T-helper 9 cell (primary cell): ENCODE measurements at places on chromosomes 4 and X.
A peak's percentile ranks its signal among the peaks of the same experiment; 100 is the strongest.

DNA sequence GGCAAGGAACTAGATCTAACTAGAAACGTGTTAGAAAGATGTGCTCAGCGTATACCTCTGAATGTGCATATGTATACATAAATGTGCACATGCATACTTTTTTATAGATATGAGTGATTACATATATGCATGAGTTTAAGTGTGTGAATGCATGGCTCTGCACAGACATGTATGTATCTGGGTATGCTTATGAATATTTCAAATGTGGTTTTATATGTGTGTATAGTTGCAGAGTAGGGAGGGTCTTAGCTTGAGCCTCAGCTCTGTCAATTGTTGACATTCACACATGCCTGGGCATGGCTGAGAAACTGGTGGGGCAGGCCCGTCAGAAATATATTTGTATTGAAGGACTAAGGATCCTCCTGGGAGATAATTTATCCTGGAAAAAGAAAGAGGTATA lies 31.1 kb downstream of the RAP2C start:
- no peak for DNase-seq

DNA sequence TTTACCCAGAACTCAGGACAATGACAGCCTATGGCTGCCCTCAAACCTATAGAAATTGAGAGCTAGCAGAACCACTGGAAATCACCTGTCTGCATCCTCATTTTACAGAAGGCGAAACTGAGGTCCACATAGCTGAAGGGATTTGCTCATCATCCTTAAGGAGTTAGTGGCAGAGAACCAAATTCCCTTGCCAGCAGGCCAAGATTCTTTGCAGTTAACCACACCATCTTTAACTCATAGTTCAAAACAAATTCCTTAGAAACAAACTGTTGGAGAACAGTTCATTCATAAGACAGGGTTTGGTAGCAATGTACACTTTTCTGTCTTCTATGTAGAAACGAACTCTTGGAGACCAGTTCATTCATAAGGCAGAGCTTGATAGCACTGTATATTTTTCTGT lies 37.9 kb upstream of the RAP2C start:
- no peak for DNase-seq

DNA sequence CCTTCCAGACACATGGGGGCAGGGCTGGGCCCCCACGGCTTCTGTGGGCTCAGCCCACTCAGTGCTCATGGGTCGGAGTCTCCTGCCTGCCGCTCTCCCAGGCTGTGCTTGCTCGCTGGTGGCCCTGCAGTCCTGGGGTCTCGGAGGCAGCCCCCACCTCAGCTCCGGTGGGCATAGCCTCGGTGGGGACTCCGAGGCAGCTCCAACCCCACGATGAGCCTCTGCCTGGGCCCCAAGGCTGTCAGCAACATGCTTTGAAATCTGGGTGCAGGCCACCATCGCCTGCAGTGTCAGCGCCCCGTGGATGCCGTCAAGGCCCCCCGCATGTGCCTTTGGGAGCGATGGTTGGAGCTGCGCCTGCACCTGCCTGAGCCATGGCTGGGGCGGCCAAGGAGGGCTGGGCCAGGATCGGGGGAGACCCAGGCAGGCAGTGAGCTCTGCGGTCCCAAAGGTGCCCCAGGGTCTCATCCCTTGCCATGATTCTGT lies 30.2 kb upstream of the SPON2 start:
- DNase-seq = no peak

DNA sequence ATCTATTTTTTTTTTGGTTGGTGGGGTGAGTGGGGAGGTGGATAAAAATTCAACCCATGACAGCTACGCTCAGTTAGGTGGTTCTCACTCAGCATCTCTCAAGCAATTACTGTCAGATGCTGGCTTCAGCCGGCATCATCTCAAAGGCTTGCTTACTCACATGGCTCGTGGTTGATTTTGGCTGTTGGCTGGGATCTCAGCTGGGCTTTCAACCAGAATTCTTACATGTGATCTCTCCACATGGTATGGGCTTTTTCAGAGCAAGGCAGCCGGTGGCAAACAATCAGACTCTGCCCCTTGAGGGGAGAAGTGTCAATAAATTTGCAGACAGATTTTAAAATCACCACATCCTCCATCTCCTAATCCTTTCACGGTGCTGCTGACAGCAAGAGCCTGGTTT lies 47.2 kb downstream of the SLC34A2 start:
- no peak for DNase-seq

GRCh38 chr4:13777341-13777740 lies 149.8 kb upstream of the BOD1L1 start:
- no peak for DNase-seq

DNA sequence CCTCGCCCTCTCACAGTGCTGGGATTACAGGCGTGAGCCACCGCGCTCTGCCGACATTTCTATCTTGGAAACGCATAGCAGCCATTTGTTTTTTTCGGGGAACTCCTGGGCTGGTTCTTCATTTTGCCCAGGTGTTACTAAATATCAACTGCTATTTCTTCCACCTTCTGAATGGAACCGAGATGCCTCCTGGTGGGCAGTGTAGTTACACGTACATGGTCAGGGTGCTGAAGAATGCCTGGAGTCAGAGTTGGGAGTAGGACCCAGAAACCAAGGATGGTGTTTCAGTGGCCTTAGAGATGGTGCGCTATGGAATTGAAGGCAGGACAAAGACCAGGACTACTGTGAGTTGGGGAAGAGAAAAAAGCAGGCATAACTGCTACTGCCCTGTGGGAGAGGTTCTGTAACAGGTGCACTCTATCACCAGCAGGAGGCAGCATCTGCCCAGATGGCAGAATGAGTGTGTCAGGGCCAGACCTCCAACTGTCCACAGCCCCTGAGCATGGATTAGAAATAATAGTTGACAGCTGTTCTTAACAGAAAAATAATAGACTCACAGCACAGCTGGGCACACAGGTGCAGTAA lies 81.7 kb downstream of the ZC4H2 start:
- peak; percentile 5 for DNase-seq

DNA sequence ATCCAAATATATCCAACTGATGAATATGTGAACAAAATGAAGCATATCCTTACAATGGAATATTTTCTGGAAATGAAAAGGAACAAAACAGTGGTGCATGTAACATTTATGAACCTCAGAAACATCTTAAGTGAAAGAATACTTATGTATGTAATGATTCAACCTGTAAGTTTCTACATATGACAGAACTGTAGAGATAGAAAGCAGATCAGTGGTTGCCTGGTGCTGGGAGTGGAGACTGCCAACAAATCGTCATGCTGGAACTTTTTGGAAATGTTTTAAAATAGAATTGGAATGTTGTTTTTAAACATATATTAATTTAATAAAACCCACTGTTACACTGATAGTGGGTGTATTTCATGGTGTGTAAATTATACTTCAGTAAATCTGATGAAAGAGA lies 667.5 kb downstream of the RAPGEF2 start:
- no peak for DNase-seq

GRCh38 chr4:48216563-48216962 lies 53.1 kb downstream of the TEC start:
- DNase-seq = no peak

DNA sequence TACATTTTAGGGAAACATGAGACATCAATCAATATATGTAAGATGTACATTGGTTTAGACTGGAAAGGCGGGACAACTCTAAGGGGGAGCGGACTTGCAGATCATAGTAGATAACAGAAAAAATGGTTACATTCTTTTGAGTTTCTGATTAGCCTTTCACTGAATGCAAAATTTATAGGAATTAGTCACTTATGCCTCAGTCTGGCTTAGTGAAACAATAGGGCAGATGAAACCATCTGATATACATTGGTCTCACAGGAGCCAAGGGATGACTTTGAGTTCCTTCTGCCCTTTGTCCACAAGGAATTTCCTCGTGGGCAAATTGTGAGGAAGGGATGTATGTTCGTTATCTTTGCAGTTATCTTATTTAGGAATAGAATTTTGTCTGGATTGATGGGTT lies 128.2 kb downstream of the ARSF start:
- no peak for DNase-seq

- DNase-seq = no peak
These were observed 141.9 kb downstream of the THOC2 start for GRCh38 chrX:123590842-123591486.

- DNase-seq = no peak
These were observed 38.4 kb upstream of the SCOC start for GRCh38 chr4:140335076-140335475.

DNA sequence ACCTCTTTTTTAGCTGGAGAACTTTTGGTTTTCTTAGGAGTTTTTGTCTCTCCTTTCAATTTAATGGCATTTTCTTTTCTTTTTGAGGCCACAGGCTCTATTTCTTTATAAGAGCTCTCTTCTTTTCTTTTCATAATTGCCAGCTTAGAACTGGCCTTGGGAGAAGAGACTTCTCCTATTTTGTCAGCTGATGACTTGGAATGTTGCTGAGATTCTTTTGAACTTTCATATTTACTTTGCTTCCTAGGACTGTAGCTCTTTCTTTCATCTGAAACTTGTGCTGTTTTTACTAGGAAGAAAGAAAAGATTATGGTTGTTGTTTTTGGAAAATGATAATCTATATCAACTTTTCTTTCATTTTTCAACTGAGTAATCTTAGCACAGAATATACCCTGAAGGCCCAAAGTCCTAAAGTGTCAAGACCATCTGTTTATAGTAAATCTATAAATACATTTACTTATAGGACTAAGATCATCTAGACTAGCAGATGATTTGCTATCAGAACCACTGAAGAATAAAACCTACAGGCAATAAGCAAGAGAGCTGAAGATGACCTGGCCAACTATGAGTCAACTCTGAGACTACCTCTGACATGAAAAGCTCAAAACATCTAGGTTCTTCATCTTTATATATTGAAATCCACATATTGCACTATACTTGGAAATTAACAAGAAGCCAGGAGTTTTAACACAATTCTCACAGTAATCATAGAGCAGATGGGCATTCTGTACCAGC lies 45.6 kb downstream of the RFC1 start:
- DNase-seq = no peak

DNA sequence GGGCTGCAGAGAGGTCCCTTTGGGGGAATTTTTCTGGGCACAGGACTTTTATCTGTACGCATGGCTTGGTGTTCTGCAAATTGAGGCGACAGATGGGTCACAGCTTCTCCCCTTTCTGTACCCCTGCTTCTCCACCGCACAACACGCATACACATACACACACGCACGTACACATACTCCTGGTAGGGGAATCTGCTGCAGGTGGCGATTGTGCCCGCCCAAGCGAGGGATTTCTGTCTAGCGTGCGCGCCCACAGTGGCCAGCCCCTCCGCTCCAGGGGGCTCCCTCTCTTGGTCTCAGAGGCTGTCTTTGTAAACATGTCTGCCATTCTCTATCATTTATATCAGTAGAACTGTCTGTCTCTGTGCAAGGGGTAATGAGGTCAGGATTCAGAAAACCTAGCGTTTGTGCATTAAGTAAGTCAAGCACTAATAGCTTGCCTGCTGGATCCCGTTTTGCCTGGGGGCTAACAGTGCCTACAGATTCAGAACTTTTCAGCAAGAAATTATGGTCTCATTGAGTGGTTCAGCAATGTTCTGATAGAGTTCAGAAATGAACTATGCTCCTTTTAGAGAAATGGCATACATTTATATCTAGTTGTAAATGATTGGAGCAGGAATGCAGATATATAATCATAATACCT lies 2.2 kb downstream of the GRID2 start:
- no peak for DNase-seq

- no peak for DNase-seq
These were observed 21.8 kb downstream of the TXLNG start for GRCh38 chrX:16807976-16808542.

GRCh38 chr4:53023677-53024299 lies 161.7 kb downstream of the RASL11B start:
- no peak for DNase-seq

- DNase-seq = no peak
These were observed 710 bp downstream of the PRKG2 start for GRCh38 chr4:81214144-81214880.

DNA sequence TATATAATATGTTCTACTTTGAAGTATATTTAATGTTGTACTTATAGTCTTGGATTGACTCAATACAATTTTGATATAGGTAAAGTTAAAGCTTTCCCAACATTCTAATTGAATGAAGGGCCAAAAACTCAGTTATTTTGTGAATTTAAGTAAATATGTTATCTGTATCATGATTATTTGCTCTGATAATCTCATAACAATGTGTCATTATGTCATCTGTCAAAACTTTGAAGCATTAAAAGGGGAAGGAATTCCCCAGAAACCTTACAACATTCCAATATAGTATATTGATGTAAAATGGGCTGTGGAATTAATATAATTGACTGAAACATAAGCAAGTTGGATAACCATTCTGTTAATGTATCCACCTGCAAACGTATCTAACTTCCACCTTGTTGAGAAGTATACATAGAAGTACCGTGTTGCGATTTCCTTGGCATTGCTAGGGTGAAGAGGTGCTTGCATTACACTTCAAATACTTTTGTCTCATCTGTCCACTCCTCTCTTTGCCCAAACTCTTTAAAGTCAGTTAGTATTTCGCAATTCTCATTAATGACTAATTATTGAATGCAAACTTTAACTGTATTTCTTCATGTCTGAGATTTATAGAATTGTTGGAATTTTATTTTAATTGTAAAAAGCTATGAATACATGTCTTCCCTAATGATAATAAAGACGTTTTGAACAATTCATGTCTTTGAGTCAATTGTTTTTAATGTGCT lies 1982.1 kb upstream of the ADGRL3 start:
- DNase-seq = no peak

GRCh38 chr4:25799522-25799921 lies 63.3 kb downstream of the SEL1L3 start:
- DNase-seq = no peak

DNA sequence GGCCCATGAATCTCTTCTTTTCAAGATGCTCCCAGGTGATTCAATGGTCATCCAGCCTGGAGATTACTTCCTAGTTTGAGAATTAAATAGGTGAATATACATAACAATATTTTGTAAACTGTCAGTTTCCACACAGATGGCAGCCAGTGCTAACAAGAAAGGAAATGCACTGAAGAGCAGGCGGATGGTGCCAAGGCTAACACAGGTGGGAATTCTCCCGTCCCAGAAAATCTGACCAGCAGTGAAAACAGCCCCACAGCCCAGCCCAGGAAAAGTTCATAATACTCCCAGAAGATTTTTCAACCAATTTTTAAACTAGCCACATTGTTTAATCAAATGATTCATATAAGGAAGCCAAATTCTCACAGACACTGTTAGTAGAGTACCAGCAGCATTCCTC lies 387.2 kb upstream of the GATB start:
- DNase-seq = no peak

DNA sequence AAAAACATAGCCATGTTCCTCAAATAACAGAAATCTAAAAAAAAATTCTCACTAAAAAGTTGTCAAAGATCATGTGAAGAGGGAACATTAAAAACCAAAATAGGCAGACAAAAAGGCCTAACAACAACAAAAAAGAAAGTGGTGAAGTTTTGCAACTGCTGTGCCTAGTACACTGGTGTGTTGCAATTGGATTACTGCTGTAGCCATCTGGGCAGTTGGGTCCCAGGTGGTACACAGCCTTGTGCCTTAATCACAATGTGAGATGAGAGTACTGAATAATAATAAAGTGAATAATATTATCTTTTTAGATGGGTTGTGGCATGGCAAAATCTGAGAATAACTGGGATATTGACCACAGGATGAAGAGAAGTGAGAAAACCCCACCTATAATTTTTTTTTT lies 12.0 kb downstream of the C4orf54 start:
- no peak for DNase-seq
